ENCODE measurements at places on chromosomes 7 and 10. TPM values are rescaled to one million over a fixed set of nuclear protein-coding genes. Genes with fewer than 3 reads are reported as not detected.

DNA sequence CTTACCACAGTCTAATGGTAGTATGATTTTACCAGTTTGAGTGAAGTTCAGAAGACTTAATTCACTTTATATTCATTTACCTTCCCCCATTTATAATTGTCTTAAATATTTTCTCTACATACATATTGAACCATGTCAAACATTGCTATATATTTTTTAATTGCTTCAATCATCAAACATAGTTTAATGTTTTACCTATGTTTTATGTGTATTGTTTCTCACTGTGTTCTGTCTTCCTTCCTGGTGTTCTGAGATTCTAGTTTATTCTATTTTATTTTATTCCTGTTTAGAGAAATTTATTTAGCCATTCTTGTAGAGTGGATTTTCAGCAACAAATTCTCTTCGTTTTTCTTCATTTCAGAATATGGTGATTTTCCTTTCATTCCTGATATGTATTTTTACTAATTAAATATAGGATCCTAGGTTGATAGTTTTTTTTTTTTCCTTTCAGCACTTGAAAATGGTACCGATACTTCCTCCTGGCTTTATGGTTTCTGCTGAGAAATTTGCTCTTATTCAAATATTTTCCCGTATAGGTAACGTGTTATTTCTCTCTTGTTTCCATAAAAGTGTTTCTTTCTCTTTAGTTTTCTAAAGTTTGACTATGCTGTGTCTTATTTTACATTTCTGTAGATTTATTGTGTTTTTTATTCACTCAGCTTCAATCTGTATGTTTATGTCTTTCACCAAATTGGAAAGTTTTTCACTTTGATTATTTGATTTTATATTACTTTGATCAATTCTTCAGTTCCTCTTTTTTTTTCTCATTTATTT lies 201.8 kb upstream of the AGR3 start:
- no peak for DNase-seq

DNA sequence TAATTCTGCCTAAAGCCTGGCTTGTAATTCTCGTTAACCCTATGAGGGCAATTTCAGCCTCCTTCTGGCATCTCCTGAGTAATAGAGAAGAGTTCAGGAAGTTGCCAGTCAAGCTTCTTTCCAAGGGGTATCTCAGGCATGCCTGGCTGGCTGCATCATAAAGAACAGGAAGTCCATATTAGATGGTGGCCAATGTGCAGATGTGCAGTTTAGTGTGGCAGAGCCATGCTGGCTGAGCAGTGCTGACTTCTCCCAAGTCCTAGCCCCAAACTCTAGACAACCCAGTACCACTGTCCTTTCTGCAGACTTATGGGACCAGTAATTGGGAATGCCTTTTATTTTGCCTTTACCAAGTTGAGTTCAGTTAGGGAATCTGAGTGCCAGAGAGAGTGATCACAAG lies 517.9 kb downstream of the GALNT17 start:
- DNase-seq: no peak

DNA sequence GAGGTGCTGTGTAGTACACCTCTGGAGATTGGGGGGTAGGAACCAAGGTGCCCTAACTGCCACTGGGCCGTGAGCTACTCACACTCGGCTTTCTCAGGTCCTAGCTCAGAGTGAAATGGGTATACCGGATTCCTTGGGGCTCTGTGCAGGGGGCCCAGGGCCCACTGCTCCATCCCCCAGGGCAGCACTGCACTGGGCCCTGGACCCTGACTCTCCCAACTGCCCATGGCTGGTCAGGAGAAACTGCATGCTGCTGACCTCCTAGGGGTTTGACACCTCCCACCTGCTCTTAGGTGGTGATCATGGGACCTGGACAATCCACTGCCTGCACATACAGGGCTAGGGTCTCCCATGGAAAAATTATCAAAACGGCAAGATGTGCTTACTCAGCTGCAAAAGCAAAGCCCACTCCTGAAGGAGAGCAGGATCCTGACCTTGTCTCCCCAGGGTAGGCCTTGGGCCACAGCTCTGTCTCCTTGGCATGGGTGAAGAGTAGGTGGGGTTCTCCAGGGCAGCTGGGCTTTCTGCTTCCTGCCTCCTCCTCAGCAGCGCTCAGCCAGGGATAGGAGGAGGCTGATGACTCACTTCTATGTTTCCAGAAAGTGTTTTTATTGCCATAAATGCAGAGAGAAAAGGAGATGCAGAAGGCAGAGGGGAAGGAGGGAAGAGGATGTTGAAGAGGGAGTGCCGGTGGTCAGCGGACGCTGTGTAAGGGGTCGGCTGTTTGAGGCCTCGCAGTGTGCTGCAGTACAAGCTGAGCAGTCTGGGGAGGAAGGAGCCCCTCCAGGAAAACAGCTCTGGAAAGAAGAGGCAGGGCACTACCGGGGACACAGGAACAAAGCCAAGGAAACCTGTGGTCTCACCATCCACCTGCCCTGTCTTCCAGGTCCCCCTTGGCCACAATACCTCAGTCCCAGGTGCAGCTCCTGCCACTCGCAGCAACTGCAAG lies 107.8 kb downstream of the ARHGAP22 start:
- no peak for DNase-seq

GRCh38 chr7:46522354-46522906 lies 601.4 kb upstream of the IGFBP3 start:
- no peak for DNase-seq

DNA sequence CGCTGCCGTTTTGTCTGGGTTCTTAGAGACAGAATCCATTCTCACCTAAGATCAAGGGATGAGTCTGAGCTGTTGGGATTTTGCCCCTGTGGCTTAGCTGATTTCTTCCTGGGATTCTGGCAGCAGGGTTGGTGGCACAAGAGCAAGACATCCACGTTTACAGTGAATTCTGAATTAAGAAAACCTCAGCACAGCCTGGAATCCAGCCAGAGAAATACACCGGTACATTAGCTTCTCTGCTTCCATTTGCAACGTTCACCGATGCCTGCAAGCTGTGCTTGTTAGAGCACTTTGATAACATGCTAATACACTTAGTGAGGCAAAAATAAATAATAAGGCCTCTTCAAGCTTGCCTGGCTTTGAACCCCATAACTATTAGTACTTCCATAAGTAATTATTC lies 569.8 kb downstream of the CALN1 start:
- no peak for DNase-seq

GRCh38 chr7:68243128-68243527 lies 1246.5 kb downstream of the TYW1 start:
- DNase-seq: no peak

DNA sequence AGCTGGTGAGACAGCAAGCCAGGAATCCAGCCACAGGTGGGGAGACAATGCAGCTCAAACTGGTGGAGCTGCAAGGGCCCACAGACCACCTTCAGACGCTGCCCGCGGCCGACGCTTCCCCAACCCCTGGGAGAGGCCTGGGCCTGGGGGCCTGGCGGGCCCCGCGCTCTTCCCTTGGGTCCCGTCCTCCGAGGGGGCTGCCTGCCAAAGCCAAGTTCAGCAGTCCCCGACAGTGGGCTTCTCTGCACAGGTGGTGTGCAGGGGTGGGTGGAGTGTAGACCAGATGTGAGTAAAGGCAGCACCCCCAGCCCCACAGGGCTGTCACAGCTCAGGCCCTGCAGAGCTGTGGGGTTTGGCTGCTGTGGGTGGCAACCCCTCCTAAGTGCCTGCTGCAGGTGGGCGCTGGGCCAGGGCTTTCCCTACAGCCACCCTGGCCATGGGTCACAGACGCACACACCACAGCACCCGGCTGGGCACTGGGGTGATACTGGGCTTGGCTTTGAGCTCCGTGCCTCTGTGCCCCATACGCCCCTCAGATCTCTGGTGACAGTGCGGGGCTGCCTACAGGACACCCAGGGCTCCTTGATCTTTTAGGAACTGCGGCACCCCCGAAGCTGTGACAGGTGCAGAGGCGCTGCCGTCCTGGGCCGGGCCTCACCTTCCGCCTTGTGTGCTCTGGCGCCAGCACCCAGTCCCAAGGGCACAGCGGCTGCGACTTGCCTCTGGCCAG lies 20.5 kb downstream of the BNIP3 start:
- DNase-seq: no peak

DNA sequence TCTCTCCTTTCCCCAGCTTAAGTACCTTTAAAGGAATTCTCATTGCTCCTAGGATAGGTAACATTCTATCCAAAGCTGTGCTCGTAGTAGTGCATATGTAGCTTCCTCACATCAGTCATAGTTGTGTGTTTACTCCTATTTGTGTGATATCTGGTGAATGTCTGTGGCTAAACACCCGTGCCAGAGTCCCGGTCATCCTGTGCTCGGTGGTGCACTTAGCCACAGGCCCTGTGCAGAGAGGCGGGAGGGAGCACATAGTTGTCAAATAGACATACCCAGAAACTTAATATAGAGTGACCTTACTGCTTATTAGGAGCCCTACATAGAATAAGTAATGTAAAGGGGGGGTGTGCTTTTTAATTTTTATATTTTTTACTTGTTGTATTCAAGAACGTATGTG lies 76.6 kb downstream of the RBM33 start:
- no peak for DNase-seq

DNA sequence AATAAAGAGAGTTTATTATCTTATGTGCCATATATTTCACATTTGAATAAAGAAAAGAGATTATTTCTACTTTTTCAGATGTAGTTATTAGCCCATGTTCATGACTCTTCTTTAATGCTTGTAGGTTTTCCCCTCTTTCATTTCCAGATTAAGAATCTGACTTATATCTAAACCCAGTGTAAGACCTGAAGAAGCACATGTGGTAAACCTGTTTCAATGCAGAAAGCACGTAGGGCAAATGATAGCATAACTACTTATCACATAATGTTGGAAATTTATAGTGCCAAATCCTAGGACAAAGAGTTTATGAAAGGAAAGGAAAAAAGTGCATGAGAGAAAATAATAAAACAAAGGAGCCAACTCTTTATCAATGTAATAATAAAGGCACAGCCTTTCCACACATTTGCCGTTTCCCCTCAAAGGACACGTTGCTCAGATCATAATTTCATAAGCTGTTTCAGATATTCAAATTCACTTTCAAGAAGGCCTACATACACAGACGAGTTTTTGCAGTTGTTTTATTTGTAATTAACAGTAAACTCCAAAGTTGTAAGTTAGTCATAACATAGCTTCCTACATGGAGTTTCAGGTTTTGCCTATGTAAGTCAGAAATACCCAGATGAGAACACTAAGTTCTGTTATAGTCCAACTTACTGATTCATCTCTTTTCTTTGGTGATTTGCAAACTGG lies 88.8 kb upstream of the MDFIC start:
- no peak for DNase-seq

- DNase-seq: no peak
Observed at GRCh38 chr10:44030738-44031137, 354.2 kb downstream of the CXCL12 start.

UNCX gene
- total RNA-seq: not detected

Data from tibial nerve (tissue), 4 donors.